ENCODE measurements at places on chromosomes 13 and 19. TPM values are rescaled to one million over a fixed set of nuclear protein-coding genes. Genes with fewer than 3 reads are reported as not detected.
A peak's percentile ranks its signal among the peaks of the same experiment; 100 is the strongest.

DNA sequence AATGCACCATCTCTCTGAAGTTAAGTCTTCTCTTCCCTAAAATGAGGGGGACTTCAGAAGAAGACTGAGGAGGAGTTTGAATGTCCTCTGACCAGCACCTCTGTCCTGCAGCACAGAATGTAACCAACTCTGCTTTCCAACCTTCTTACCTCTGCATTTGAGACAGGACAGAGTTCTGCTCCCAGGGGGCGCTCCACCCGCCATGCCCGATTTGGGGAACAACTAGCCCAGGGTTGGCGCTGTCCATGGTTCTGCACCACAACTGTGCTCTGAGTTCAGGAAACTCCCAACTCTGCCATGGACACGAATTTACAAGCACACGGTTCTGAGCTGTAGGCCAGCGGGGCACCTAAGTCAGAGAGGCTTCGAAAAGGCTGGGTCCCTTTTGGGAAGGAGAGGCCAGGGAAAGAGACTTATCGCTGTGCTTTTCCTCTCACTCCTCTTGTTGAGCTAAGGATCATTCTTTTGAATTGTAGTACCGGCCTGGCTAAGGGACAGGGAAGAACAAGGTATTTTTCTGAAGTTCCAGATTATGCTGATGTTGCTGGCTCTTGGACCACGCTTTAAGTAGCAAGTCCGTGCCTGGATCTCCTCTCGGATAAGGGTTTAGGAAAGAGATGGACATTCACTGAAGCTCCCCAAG lies 22.2 kb downstream of the SIGLEC5 start:
- DNase-seq, result peak; percentile 68
- H3K27ac ChIP-seq, result no peak overlapping the region
- H3K27me3 ChIP-seq, result peaks cover 56% of the 10 kb centered on the region
- peaks cover 34% of the 10 kb centered on the region for H3K4me1 ChIP-seq
- H3K36me3 ChIP-seq, result peaks cover 9% of the 10 kb centered on the region
- peak overlapping the region; percentile 6 for H3K4me3 ChIP-seq

- peaks cover 14% of the 10 kb centered on the region for H3K27me3 ChIP-seq
- H3K27ac ChIP-seq, result peak overlapping the region; percentile 26
- no peak for DNase-seq
- H3K4me3 ChIP-seq, result no peak overlapping the region
These were observed 76.0 kb upstream of the MEDAG start for GRCh38 chr13:30829833-30830637.

DNA sequence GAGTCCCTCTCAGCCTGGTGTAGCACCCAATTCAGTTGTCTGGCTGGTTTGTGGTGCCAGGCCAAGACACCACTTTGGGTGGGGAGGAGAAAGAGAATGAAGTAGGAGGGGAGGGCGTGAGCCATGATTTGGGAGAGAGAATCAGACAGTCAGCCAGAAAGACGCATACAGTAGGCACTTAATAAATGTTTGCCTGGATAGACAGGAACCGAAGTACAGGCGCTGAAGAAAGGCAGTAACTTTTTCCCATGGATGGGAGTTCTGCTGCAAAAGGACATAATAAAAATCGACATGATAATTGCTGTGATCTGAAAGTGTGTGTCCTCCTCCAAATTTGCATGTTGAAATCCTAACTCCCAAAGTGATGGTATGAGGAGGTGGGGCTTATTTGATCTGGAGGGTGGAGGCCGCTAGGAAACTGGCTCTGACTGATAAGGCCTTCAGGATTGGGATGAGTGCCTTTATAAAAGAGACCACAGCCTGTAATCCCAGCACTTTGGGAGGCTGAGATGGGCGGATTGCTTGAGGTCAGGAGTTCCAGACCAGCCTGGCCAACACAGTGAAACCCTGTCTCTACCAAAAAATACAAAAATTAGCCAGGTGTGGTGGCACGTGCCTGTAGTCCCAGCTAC lies 38.4 kb upstream of the PDCD5 start:
- H3K27ac ChIP-seq, result no peak overlapping the region
- H3K27me3 ChIP-seq, result peaks cover 17% of the 10 kb centered on the region
- no peak overlapping the region for H3K4me3 ChIP-seq
- DNase-seq, result no peak
- peaks cover 3% of the 10 kb centered on the region for H3K36me3 ChIP-seq
- no peaks in the 10 kb centered on the region for H3K4me1 ChIP-seq

- H3K4me1 ChIP-seq, result no peaks in the 10 kb centered on the region
- H3K27me3 ChIP-seq, result no peaks in the 10 kb centered on the region
- no peak for DNase-seq
- H3K4me3 ChIP-seq, result no peak overlapping the region
These were observed 163.6 kb upstream of the ZNF536 start for GRCh38 chr19:30208436-30209060.

GRCh38 chr13:97255515-97256021 lies 33.4 kb downstream of the MBNL2 start:
- H3K4me3 ChIP-seq, result peak overlapping the region; percentile 41
- H3K4me1 ChIP-seq, result peaks cover 63% of the 10 kb centered on the region
- no peak for DNase-seq

Gene SKA3
- total RNA-seq, result 32.0 TPM

DNA sequence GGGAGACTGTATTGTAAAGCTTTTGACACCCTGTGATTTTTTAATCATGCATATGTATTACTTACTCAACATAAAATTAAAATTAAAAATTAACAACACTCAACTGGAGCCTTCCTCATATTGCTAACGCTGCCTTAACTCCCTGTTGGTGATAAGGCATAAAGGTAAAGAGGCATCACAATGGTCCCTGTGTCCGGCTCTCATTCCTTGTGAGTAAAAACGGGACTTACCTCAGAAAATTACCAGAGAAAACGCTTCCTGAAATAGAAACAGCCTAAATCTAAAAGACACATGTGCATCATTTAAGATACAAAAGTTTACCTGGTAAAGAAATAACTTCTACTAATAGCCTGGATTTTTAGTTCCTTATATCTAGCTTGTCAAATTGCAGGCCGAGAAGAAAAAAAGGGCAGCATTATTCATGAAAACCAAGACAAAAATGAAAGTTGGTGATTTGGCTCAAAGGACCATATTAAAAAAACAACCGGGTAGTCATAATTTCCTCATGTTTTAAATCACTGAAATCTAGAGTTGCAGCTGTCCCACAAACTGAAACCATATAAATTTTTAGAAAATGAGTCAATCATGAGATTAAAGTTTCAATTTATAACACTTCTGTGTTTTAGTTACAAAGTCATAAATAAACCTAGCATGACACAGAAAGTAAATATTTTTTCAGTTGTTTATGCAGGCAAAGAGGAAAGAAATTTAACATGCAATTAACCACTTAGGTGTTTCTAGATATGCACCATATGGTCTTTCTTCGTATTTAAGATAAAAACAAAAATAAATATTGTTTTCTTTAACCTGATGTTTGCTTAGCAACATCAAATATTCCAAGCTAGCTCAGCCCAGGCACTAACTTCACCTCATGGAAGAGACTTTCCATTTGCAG lies 94.7 kb downstream of the MIPEP start:
- H3K27me3 ChIP-seq, result no peaks in the 10 kb centered on the region
- H3K36me3 ChIP-seq, result peaks cover 4% of the 10 kb centered on the region
- no peak for DNase-seq
- peak overlapping the region; percentile 55 for H3K4me3 ChIP-seq

DNA sequence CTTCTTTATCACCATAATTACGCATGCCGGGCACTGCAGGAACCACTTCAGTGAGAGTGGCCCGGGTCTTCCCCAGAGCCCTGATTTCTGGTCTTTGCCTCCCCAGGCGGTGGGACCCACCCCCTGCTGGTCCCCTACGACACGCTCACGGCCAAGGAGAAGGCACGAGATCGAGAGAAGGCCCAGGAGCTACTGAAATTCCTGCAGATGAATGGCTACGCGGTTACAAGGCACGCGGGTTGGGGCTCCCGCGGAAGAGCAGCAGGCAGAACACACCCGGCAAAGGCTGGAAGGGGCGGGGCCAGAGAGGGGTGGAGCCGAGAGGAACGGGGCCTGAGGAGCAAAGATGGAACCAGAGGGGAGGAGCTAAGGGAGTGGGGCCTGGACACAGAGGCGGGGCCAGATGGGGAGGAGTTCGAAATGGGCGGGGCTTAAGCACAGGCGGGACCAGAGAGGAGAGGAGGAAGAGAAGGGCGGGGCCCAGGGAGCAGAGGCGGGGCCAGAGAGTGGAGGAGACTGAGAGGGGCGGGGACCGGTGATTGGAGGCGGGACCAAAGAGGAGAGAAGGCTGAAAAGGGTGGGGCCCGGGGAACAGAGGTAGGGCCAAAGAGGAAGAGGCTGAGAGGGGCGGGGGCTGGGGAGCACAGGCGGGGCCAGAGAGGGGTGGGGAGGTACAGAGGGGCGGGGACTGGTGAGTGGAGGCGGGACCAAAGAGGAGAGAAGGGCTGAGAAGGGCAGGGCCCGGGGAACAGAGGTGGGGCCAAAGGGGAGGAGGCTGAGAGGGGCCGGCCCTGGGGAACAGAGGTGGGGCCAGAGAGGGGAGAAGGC lies 73.4 kb downstream of the RYR1 start:
- H3K4me3 ChIP-seq, result no peak overlapping the region
- DNase-seq, result peak; percentile 96
- H3K27ac ChIP-seq, result no peak overlapping the region

Gene CRX
- total RNA-seq, result not detected

Gene CEACAM8
- total RNA-seq, result not detected

GRCh38 chr13:85243831-85244230 lies 555.4 kb downstream of the SLITRK6 start:
- H3K4me3 ChIP-seq, result no peak overlapping the region
- no peaks in the 10 kb centered on the region for H3K27me3 ChIP-seq
- DNase-seq, result no peak
- H3K36me3 ChIP-seq, result no peaks in the 10 kb centered on the region

DNA sequence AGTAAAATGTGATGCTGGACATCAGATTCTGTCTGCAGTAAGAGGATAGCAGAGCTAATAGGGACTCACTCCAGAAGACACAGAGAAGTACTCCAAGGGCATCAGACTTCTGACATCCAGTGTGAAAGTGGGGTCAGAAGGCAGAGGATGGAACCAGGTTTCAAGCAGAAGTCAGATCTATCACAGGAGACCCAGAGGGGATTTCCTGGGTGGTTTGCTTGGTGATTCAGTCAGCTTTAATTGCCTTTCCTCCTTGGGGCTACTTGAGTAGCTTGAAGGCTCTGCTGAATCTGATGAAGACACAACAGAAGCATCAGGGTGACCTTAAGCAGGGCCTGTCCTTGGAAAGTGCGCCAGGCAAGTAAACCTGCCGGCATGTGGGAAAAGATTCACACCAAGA lies 300.6 kb downstream of the COG6 start:
- H3K4me1 ChIP-seq, result peaks cover 61% of the 10 kb centered on the region
- H3K27me3 ChIP-seq, result no peaks in the 10 kb centered on the region
- DNase-seq, result peak; percentile 66
- H3K36me3 ChIP-seq, result no peaks in the 10 kb centered on the region
- peak overlapping the region; percentile 79 for H3K4me3 ChIP-seq

GRCh38 chr13:81406639-81407292 lies 1065.8 kb upstream of the SPRY2 start:
- H3K36me3 ChIP-seq, result peaks cover 2% of the 10 kb centered on the region
- H3K4me1 ChIP-seq, result no peaks in the 10 kb centered on the region
- H3K4me3 ChIP-seq, result no peak overlapping the region
- H3K27me3 ChIP-seq, result no peaks in the 10 kb centered on the region

- peaks cover 20% of the 10 kb centered on the region for H3K27me3 ChIP-seq
- H3K27ac ChIP-seq, result no peak overlapping the region
- no peaks in the 10 kb centered on the region for H3K36me3 ChIP-seq
- no peak overlapping the region for H3K4me3 ChIP-seq
- H3K4me1 ChIP-seq, result peaks cover 14% of the 10 kb centered on the region
- DNase-seq, result no peak
These were observed 107.7 kb upstream of the SPATA13 start for GRCh38 chr13:24052547-24053518.

- no peaks in the 10 kb centered on the region for H3K27me3 ChIP-seq
- H3K27ac ChIP-seq, result no peak overlapping the region
- H3K4me1 ChIP-seq, result peaks cover 47% of the 10 kb centered on the region
- peaks cover under 1% of the 10 kb centered on the region for H3K36me3 ChIP-seq
- no peak for DNase-seq
These were observed 5.6 kb upstream of the LRRC63 start for GRCh38 chr13:46206143-46206542.

GRCh38 chr13:112986946-112987681 lies 18.1 kb downstream of the MCF2L start:
- no peak overlapping the region for H3K4me3 ChIP-seq
- DNase-seq, result no peak
- no peak overlapping the region for H3K27ac ChIP-seq
- peaks cover 2% of the 10 kb centered on the region for H3K36me3 ChIP-seq

DNA sequence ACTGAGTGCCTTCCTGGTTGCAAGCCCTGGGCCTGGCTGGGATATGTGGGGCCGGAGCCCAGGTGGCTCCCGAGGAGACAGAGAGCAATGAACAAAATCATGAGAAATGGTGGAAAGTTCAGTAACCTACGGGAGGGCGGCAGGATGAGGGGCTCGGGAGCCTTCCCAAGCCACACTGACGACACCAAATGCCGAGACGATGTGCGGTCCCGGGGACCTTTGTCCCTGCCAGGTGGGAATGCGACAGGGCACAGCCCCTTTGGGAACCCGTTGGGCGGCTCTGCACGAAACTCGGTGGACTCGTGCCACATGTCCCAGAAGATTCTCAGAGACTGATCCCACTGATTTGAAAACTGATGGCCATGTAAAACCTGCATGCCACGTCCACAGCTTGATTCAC lies 11.7 kb upstream of the ZNF14 start:
- H3K27me3 ChIP-seq, result no peaks in the 10 kb centered on the region
- H3K27ac ChIP-seq, result no peak overlapping the region
- H3K4me3 ChIP-seq, result no peak overlapping the region
- DNase-seq, result no peak

DNA sequence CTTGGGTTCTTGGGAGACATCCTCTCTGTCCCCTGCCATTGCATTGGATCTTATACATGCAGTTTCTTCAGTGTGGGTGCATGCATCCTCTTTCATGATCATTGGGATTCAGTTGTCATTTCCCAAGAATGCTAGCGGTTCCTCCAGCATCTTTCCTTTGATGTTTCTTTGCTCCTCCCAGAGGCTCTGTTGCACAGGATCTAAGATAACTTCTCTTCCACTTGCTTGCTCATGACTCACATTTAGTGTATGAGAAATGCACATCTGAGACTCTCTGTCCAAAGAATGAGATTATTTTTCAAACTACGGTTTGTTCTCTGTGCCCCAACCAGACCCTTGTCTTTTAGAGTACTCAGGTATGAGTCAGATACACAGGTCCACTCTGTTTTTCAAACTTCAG lies 197.1 kb downstream of the NDFIP2 start:
- H3K4me3 ChIP-seq, result no peak overlapping the region
- H3K36me3 ChIP-seq, result no peaks in the 10 kb centered on the region
- no peaks in the 10 kb centered on the region for H3K4me1 ChIP-seq
- peaks cover 7% of the 10 kb centered on the region for H3K27me3 ChIP-seq
- H3K27ac ChIP-seq, result no peak overlapping the region

DNA sequence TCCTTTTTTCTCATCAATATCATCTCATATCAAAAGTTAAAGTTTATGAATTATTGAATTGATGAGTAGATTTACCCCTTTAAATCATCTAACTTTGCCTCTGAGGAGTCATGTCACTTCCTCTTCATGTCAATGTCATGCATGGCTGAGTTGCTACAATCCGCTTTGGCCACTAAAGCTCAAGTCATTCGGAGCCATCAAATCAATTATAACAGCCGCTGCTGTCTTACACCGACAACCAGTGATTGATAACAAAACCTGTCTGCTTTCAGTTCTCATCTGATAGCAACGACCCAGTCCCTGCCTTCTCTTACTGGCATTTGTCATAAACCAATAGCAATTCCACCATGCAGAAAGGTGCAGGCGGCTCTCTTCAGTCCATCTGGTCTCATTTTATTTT lies 429.3 kb downstream of the DIAPH3 start:
- no peaks in the 10 kb centered on the region for H3K27me3 ChIP-seq
- no peaks in the 10 kb centered on the region for H3K36me3 ChIP-seq
- H3K27ac ChIP-seq, result no peak overlapping the region
- no peak overlapping the region for H3K4me3 ChIP-seq

GRCh38 chr13:87661471-87661870 lies 9.7 kb upstream of the SLITRK5 start:
- DNase-seq, result no peak
- H3K4me1 ChIP-seq, result no peaks in the 10 kb centered on the region
- H3K27ac ChIP-seq, result no peak overlapping the region
- H3K27me3 ChIP-seq, result no peaks in the 10 kb centered on the region
- no peaks in the 10 kb centered on the region for H3K36me3 ChIP-seq
